ENCODE measurements at places on chromosomes 11 and 22. TPM values are rescaled to one million over a fixed set of nuclear protein-coding genes. Genes with fewer than 3 reads are reported as not detected.

Gene TRIM64C
- not detected for total RNA-seq

Gene TXNRD2
- total RNA-seq, result 40.4 TPM

Gene UEVLD
- 19.3 TPM for total RNA-seq

Gene AHNAK
- total RNA-seq, result 318 TPM

Gene MPPED2
- 8.9 TPM for total RNA-seq

Gene KREMEN1
- 49.9 TPM for total RNA-seq

Gene TBX10
- total RNA-seq, result 0.51 TPM

Gene GAB4
- not detected for total RNA-seq

Gene NXPE4
- not detected for total RNA-seq
